ENCODE measurements at places on chromosomes 13 and 19. TPM values are rescaled to one million over a fixed set of nuclear protein-coding genes. Genes with fewer than 3 reads are reported as not detected.

ZNF615 gene
- 19.5 TPM for total RNA-seq

KLK3 gene
- not detected for total RNA-seq

TLE6 gene
- 0.82 TPM for total RNA-seq

RYR1 gene
- 231 TPM for total RNA-seq

DPY19L3 gene
- 35.3 TPM for total RNA-seq

ZIC2 gene
- total RNA-seq = not detected

BRME1 gene
- total RNA-seq = 3.1 TPM

GNG7 gene
- 3.2 TPM for total RNA-seq

PHF11 gene
- total RNA-seq = 19.4 TPM

CALR3 gene
- total RNA-seq = not detected

PRTN3 gene
- 3.3 TPM for total RNA-seq

PGLYRP2 gene
- not detected for total RNA-seq

TEKTIP1 gene
- not detected for total RNA-seq

ZIM2 gene
- 6.1 TPM for total RNA-seq

ZNF491 gene
- total RNA-seq = 4.4 TPM

Data from tongue (tissue), 3 donors.